ENCODE measurements at places on chromosomes 4 and X. TPM values are rescaled to one million over a fixed set of nuclear protein-coding genes. Genes with fewer than 3 reads are reported as not detected.
A peak's percentile ranks its signal among the peaks of the same experiment; 100 is the strongest.

- H3K36me3 ChIP-seq, result peaks cover 4% of the 10 kb centered on the region
- DNase-seq, result no peak
- no peak overlapping the region for H3K4me3 ChIP-seq
- H3K27ac ChIP-seq, result no peak overlapping the region
- H3K4me1 ChIP-seq, result no peaks in the 10 kb centered on the region
- H3K27me3 ChIP-seq, result no peaks in the 10 kb centered on the region
Observed at GRCh38 chrX:2450681-2451080, 50.1 kb downstream of the DHRSX start.

Gene NIPAL1
- 2.0 TPM for total RNA-seq

Gene TLR7
- 0.07 TPM for total RNA-seq

DNA sequence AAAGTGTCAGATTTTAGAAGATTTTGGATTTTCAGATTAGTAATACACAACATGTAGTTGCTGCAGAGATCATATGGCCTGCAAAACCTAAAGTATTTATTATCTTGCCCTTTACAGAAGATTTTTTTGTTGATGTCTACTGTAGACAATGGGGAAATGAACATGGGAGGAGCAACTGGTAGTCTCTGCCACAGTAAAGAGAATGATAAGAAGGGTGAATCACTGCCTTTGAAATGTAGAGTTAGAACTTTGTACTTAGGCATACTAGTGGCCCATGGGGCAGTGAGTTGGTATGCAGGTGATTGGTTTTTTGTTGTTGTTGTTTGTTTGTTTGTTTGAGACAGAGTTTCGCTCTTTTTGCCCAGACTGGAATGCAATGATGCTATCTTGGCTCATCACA, 50.1 kb downstream of the GAB1 start:
- no peak for DNase-seq
- no peaks in the 10 kb centered on the region for H3K4me1 ChIP-seq
- H3K4me3 ChIP-seq, result no peak overlapping the region
- H3K36me3 ChIP-seq, result no peaks in the 10 kb centered on the region
- H3K27me3 ChIP-seq, result peaks cover 3% of the 10 kb centered on the region

Gene SRPX
- total RNA-seq, result not detected

DNA sequence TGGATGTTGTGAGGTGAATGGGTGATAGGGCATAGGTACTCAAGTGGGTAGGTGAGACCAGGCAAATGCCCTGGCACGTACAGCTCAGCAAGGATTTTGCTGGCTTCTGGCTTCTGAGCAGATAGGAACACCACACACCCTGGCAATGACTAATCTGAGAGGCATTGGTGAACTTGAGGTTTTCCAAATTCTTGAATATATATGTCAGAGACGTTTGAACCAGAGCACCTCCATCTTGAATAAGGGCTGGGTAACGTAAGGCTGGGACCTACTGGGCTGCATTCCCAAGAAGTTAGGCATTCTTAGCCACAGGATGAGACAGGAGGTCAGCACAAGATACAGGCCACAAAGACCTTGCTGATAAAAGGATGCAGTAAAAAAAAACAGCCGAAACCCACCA, 204.5 kb downstream of the NLGN4X start:
- DNase-seq, result no peak
- no peak overlapping the region for H3K27ac ChIP-seq
- H3K4me1 ChIP-seq, result no peaks in the 10 kb centered on the region
- H3K36me3 ChIP-seq, result no peaks in the 10 kb centered on the region
- no peaks in the 10 kb centered on the region for H3K27me3 ChIP-seq
- H3K4me3 ChIP-seq, result no peak overlapping the region

Gene CXorf49B
- not detected for total RNA-seq

- no peak overlapping the region for H3K27ac ChIP-seq
- H3K4me1 ChIP-seq, result no peaks in the 10 kb centered on the region
- H3K4me3 ChIP-seq, result no peak overlapping the region
- peaks cover 12% of the 10 kb centered on the region for H3K27me3 ChIP-seq
- no peak for DNase-seq
Observed at GRCh38 chr4:53586121-53586816, 5.0 kb downstream of the LNX1 start.

GRCh38 chr4:185011408-185011807, 6.9 kb upstream of the HELT start:
- H3K27me3 ChIP-seq, result peaks cover 78% of the 10 kb centered on the region
- H3K4me1 ChIP-seq, result peaks cover 11% of the 10 kb centered on the region
- no peak overlapping the region for H3K4me3 ChIP-seq

GRCh38 chrX:1397001-1397400, 5.1 kb upstream of the SLC25A6 start:
- H3K36me3 ChIP-seq, result peaks cover 20% of the 10 kb centered on the region
- DNase-seq, result no peak
- peaks cover 29% of the 10 kb centered on the region for H3K4me1 ChIP-seq
- no peak overlapping the region for H3K4me3 ChIP-seq

- H3K4me1 ChIP-seq, result peaks cover 72% of the 10 kb centered on the region
- no peak for DNase-seq
- no peaks in the 10 kb centered on the region for H3K27me3 ChIP-seq
Observed at GRCh38 chr4:184406958-184407391, 67.4 kb downstream of the IRF2 start.

DNA sequence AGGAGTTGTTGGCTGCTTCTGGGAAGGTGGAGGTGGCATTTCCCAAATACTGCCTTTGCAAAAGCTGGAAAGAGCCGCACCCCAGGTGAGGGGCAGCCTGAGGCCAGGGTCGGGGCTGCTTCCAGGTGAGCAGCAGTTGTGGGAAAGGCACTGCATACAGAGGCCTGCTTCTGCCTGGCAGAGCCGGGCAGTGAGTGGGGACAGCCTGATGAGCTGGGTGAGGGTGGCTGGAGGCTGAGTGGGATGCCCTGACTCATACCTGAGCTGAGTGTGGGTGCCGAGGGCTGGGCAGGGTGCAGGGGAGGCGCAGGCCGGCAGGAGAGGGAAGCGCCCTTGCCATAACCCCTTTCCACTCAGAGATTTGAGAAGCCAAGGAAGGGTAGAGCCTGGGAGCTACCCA, 6.5 kb upstream of the PSAPL1 start:
- no peak for DNase-seq
- H3K4me1 ChIP-seq, result no peaks in the 10 kb centered on the region
- H3K36me3 ChIP-seq, result no peaks in the 10 kb centered on the region
- H3K4me3 ChIP-seq, result no peak overlapping the region
- no peaks in the 10 kb centered on the region for H3K27me3 ChIP-seq
- H3K27ac ChIP-seq, result no peak overlapping the region

Gene BRS3
- not detected for total RNA-seq

- H3K4me1 ChIP-seq, result peaks cover 16% of the 10 kb centered on the region
- DNase-seq, result peak; percentile 69
- H3K36me3 ChIP-seq, result peaks cover 26% of the 10 kb centered on the region
- peak overlapping the region; percentile 4 for H3K27ac ChIP-seq
- H3K4me3 ChIP-seq, result no peak overlapping the region
- no peaks in the 10 kb centered on the region for H3K27me3 ChIP-seq
Observed at GRCh38 chr4:108018040-108018883, 28.6 kb downstream of the HADH start.

- H3K27ac ChIP-seq, result no peak overlapping the region
- no peaks in the 10 kb centered on the region for H3K4me1 ChIP-seq
- H3K4me3 ChIP-seq, result no peak overlapping the region
- no peaks in the 10 kb centered on the region for H3K27me3 ChIP-seq
- no peaks in the 10 kb centered on the region for H3K36me3 ChIP-seq
- DNase-seq, result no peak
Observed at GRCh38 chr4:185914583-185915199, 102.7 kb upstream of the SORBS2 start.

- DNase-seq, result no peak
- no peak overlapping the region for H3K27ac ChIP-seq
- H3K27me3 ChIP-seq, result peaks cover 18% of the 10 kb centered on the region
Observed at GRCh38 chr4:169259271-169259670, 11.5 kb downstream of the SH3RF1 start.

DNA sequence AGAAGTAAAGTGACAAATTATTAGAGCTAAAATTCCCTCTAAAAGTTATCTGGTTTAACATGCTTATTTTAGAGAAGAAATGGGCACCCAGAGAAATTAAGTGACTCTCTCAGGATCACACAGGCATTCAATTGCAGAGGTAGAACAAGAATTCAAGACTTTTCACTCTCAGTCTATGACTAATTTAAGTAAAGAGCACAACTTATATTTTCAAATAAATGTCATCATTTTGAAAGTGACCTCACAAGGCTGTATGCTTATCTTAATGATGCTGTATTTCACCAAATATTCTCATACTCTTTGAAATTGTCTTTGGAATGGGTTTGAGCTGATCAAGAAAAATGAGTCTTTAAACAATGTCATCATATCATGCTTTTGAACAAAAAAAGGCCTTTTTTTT, 15.3 kb downstream of the GPR174 start:
- peaks cover 26% of the 10 kb centered on the region for H3K36me3 ChIP-seq
- DNase-seq, result no peak
- H3K27me3 ChIP-seq, result no peaks in the 10 kb centered on the region
- H3K4me1 ChIP-seq, result peaks cover 66% of the 10 kb centered on the region

DNA sequence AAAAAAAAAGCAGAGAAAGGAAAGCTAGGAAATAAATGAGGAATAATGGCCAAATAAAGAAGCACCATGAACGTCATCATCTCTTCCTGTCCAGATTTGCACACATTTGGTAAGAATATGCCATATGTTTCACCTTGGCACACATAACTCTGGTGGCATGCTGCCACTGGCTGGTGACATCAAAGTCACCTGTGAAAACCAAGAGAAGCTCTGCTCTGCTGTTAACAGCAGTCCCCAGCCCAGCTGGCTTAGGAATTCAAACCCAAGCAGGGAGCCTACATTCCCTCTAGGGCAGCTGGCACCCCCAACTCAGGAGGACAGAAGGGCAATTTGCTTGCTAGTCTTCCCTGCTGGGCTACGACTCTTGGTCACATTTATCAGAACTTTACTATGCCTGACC, 77.6 kb downstream of the RASL11B start:
- no peak for DNase-seq
- H3K27me3 ChIP-seq, result no peaks in the 10 kb centered on the region
- H3K36me3 ChIP-seq, result no peaks in the 10 kb centered on the region

DNA sequence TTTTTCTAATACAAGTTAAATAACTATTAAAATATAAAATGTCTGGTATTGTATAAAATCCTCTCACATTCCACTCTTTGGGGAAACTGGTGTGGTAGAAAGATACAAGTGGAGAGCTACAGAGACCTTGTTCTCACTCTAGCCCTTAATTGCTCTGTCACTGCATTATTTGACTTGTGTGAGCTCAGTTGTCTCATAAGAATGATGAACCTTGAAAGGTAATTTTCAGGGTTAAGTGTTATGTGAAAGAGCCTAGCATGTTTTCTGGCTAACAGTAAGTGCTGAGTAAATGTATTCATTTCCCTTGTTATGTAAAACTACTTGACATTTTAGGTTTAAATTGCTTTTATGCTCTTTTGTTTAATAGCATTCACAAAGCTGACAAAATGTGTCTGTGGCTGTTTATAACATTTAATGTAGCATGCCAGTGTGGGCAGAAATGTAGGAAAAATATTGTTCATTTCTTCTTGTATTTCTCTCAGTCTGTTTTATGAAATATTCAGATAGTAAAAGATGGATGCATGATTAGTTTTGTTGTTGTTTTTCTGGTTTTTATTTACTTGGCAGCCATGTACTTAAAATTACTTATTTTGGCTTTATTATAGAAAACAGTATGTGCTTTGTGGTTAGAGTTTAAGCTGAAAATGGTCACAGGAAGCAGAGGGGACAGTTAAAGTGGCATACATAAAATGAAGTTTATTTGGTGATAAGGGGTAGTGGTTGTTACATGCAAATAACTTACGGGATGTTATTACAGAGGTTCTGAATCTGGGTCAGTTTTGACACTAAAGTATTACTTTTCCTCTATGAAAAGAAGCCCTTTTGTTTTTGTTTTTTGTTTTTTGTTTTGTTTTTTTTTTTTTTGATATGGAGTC, 29.2 kb downstream of the SLAIN2 start:
- no peaks in the 10 kb centered on the region for H3K27me3 ChIP-seq
- no peak overlapping the region for H3K4me3 ChIP-seq
- H3K36me3 ChIP-seq, result peaks cover 7% of the 10 kb centered on the region
- peaks cover 20% of the 10 kb centered on the region for H3K4me1 ChIP-seq
- no peak overlapping the region for H3K27ac ChIP-seq
- no peak for DNase-seq

GRCh38 chr4:139015948-139016471, 429 bp downstream of the NOCT start:
- H3K4me1 ChIP-seq, result peaks cover 44% of the 10 kb centered on the region
- peaks cover 14% of the 10 kb centered on the region for H3K36me3 ChIP-seq
- DNase-seq, result no peak
- H3K27ac ChIP-seq, result peak overlapping the region; percentile 91

DNA sequence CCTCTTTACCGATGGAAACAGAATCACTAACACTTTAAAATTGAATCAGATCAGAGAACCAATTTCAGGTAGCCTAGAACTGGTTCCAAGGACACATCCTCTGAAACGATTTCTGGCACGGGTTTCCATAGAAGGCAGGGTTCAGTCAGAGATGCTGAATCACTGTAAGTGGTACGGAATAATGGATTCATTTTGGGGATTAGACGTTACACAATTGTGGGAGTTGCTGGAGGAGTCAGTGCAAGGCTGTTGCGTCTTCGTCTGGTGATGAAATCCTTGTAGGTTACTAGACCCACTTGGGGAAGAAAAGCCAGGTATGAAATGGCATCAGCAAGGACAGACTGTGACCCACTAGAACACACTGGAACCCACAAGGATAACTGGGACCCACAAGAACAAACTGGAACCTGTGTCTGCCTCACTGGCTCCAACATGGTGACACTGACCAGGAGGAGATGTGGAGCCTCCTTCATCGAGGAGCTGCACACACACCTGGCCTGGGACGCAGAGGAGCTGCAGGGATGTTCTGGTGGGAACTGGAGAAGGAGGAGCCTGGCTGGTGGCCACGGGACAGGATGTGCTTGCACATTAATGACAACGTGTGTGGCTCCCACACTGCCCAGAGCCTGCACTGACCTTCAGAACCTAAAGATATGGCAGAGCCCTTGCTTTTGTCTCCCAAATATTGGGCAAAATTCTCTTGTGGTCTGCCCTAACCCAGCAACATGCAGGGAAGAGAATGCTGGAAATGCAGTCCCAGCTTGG, 105.1 kb downstream of the TRAPPC11 start:
- H3K27ac ChIP-seq, result no peak overlapping the region
- H3K27me3 ChIP-seq, result peaks cover 12% of the 10 kb centered on the region
- no peak overlapping the region for H3K4me3 ChIP-seq
- no peak for DNase-seq

- H3K4me3 ChIP-seq, result peak overlapping the region; percentile 37
- peaks cover 83% of the 10 kb centered on the region for H3K4me1 ChIP-seq
- no peaks in the 10 kb centered on the region for H3K27me3 ChIP-seq
- H3K27ac ChIP-seq, result no peak overlapping the region
- DNase-seq, result no peak
Observed at GRCh38 chrX:63743596-63743995, 41.4 kb downstream of the ARHGEF9 start.

GRCh38 chr4:153335665-153336064, 8.8 kb upstream of the MND1 start:
- no peak for DNase-seq
- no peaks in the 10 kb centered on the region for H3K4me1 ChIP-seq
- H3K36me3 ChIP-seq, result no peaks in the 10 kb centered on the region
- H3K27ac ChIP-seq, result no peak overlapping the region

Gene FGF5
- total RNA-seq, result not detected

All from activated T-helper 1 cell treated with anti-CD3 and anti-CD28 coated beads, Interleukin-12 subunit alpha, Interleukin-12 subunit beta, Interleukin-2, Interleukin-4 antibody, amounts not matched to agents 30 ng/mL and 10 ng/mL and 1 ng/mL, durations not matched to agents 14 hours and 24 hours and 36 hours (primary cell).